ENCODE measurements at places on chromosomes 6 and 20.

DNA sequence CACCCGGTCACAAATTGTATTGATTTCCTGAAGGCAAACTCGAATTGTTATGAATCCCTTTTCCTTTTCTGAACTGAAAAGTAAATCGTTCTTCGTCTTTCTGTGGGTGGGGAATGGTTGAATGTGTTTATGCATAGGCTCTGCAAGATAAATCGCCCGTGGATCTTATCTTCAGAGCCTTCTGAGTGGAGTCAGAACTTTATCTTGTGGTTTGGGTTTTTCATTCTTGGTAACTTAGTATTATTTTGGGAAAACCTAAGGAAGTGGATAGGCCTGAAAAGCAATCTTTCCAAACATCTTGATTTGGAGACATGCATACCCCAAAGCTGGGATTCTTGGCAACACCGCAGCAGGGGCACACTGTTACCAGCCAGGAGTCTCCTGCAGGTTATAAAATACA lies 122.4 kb downstream of the MAP3K7 start:
- DNase-seq, result no peak

GRCh38 chr6:81130061-81130460 lies 622.4 kb downstream of the TENT5A start:
- no peak for DNase-seq

- no peak for DNase-seq
Measured at GRCh38 chr20:34876406-34877282, at the start of gene ACSS2. Gene ACSS2 (plus strand): TSS chr20:34876612. CDS start chr20:34876646, 34 bp downstream.

GRCh38 chr6:12233693-12234571 lies 56.2 kb upstream of the EDN1 start:
- DNase-seq, result peak; percentile 32

DNA sequence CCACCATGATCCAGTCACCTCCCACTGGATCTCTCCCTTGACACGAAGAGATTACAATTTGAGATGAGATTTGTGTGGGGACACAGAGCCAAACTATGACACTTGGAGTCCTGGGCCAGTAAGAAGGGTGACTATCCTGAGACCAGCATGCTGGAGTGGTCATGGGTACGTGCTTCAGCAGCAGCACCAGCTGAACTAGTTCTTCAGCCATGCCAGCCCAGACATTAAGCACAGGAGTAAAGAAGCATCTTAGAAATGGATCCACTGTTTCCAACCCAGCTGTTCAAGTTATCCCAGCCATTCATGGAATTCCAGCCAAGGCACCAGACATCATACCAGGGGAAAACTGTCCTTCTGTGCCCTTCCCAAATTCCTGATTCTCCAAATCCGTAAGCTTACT lies 370.0 kb downstream of the MAFB start:
- DNase-seq, result no peak

- DNase-seq, result no peak
Measured at GRCh38 chr20:275791-276190, 14.8 kb downstream of the C20orf96 start.

DNA sequence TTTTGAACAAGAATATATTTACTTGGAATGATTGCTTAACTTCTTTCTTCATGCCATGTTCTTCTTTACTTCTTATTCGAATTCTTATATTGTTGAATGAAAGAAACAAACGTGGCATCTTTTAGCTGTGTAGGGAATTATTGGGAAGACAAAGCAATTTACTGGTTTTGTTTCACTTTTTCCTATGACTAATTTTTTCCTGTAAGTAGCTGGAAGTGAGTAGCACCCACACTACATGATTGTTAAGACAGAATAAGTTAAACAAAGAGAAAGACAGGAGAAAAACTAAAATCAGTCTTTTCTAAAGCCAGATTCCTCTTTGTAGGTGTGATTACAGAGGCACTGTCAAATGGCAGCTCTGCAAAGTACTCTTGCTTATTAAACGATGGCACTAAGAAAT lies 593.4 kb downstream of the EYS start:
- DNase-seq, result peak; percentile 0

DNA sequence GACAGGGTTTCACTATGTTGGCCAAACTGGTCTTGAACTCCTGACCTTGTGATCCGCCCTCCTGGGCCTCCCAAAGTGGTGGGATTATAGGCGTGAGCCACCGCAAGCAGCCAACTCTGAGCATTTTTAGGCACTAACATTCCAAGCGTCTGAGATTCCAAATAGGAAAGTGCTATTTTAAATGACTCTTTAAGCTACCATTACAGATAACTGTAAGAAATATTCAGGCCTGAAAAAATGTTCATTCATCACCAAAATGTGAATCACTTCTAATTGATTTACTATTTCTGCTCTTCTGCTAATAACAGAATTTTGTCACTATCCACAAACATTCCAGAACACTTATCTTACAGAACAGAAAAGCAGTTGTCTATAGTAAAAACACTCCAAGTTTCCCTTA lies 106.5 kb downstream of the BACH2 start:
- no peak for DNase-seq

- DNase-seq, result no peak
Measured at GRCh38 chr6:100152201-100152600, 158.2 kb upstream of the MCHR2 start.

GRCh38 chr6:90865513-90865912 lies 278.6 kb upstream of the MAP3K7 start:
- DNase-seq, result no peak

- DNase-seq, result peak; percentile 72
Measured at GRCh38 chr6:107264357-107264840, 149.1 kb upstream of the BEND3 start.

- no peak for DNase-seq
Measured at GRCh38 chr6:71393981-71394432, 105.4 kb downstream of the OGFRL1 start.

GRCh38 chr6:44076356-44077213 lies 50.7 kb downstream of the MRPL14 start:
- DNase-seq, result no peak

GRCh38 chr6:53894091-53894490 lies 99.3 kb downstream of the LRRC1 start:
- no peak for DNase-seq

GRCh38 chr6:46023216-46023915 lies 7.7 kb upstream of the CLIC5 start:
- peak; percentile 40 for DNase-seq

GRCh38 chr6:84072442-84072997 lies 38.9 kb downstream of the MRAP2 start:
- no peak for DNase-seq

- DNase-seq, result no peak
Measured at GRCh38 chr6:1363298-1363697, 26.1 kb upstream of the FOXF2 start.

GRCh38 chr6:110410511-110410910 lies 4.9 kb downstream of the DDO start:
- no peak for DNase-seq

Data from skeletal muscle cell (primary cell).